T-helper 1 cell (primary cell): ENCODE measurements at places on chromosomes 12 and 14.

GRCh38 chr14:69325646-69326265 is 65.8 kb downstream of the GALNT16 start:
- DNase-seq: no peak

- peak; percentile 20 for DNase-seq
Observed at GRCh38 chr12:52741375-52742195, 35.6 kb downstream of the KRT76 start.

GRCh38 chr12:130162745-130163460 is 639 bp downstream of the FZD10 start:
- no peak for DNase-seq

GRCh38 chr12:10190558-10191388 is 11.9 kb downstream of the TMEM52B start:
- DNase-seq: peak; percentile 31

- DNase-seq: no peak
Observed at GRCh38 chr14:68651652-68652432, 141.0 kb downstream of the ZFP36L1 start.

DNA sequence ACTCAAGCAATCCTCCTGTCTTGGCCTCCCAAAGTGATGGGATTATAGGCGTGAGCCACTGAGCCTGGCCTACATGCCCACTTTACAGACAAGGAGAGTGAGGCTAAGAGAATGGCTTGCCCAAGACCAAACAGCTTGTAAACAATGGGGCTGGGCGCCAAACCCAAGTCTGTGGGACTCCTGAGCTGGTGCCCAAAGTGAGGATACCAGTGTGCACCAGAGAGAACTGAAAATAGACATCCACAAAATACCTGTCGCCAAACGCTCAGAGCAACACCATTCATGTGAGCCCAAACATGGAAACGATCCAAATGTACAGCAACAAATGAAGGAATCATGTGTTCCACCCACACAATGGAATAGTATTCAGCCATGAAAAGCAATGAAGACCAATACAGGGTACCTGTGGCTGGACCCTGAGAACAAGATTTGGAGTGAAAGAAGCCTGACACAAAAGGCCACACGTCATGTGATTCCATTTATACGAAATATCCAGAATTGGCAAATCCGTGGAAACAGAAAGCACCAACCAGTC is 38.2 kb downstream of the CCNK start:
- no peak for DNase-seq

DNA sequence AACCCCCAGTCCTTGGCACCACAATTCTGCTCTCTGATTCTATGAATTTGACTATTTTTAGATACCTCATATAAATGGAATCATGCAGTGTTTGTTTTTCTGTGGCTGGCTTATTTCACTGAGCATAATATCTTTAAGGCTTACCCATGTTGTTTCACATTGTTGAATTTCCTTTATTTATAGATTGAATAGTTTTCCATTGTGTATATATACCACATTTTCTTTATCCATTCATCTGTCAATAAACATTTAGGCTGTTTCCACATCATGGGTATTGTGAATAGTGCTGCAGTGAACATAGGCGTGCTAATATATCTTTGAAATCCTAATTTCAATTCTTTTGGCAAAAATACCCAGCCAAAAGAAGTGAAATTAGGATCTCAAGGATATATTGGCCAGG is 126.7 kb upstream of the SLC38A2 start:
- no peak for DNase-seq

DNA sequence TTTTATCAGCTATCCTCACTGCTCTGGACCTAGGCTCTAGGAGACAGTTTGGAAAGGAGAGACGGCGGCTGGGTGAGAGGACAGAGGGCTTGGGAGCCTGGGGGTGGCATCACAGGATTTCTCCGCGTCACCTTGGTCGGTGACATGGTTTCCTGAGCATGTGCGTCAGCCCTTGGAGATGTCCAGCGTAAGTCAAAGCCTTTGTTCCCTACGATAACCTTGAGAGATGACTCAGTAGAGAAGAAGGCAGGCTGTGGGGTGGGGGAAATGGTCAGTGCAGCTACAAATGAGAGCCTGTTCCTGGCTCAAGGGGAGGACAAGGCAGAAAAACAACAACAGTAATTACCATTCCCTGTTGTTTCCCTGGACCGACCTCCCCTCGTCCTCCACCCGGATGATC is 90.2 kb upstream of the TBX3 start:
- DNase-seq: no peak

DNA sequence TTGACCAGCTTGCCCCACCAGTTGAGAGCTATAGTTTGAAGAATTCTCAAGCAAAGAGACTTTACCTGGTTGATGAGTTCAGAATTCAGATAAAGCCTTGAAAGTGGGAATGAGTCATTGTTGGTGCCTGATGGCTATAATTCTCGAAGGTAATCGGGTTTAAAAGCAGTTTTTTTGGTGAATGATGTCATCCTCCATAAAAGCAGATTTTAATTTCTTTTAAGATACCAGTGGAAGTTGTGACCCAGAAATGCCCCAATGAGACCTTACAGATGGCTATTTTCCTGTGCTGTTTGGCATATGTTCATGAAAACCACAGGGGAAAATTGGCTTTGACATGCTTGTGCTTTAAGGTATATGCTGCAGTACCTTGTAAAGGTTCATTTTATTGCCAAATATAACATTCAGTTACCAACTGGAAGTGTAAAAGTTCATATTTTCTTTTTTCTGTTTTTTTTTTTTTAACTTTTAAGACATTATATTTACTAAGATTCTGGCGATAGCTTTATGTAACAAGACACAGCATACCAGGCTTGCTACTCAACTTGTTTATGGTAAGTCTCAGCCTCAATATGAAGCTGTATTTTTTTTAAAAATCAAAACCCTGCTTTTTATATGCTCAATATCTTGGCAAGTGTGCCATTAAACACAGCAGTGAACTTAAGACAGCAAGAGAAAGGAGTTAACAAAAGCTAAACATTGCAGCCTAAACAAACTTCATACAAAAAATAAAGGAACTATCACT is 119.3 kb downstream of the LMNTD1 start:
- no peak for DNase-seq

DNA sequence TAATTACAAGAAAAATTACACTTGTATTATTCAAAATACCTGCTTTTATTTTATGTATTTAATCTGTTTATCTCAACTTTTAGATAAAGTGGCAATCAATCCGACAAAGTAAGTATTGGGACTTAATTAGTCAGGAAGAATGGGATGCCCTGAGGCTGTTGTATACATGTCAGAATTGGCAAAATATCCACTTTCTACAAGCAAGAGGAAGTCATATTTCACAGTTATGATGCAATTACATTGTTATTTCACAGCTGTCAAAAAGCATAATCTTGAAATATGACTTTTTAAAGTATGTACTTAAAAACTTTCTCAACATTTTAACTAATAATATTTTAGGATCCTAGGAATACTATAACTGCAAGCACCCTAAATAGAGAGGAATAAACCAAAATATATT is 357.1 kb upstream of the MGAT4C start:
- no peak for DNase-seq

- no peak for DNase-seq
Observed at GRCh38 chr12:98354520-98355035, 160.8 kb upstream of the TMPO start.

GRCh38 chr14:66709291-66709690 is 201.3 kb downstream of the GPHN start:
- no peak for DNase-seq

DNA sequence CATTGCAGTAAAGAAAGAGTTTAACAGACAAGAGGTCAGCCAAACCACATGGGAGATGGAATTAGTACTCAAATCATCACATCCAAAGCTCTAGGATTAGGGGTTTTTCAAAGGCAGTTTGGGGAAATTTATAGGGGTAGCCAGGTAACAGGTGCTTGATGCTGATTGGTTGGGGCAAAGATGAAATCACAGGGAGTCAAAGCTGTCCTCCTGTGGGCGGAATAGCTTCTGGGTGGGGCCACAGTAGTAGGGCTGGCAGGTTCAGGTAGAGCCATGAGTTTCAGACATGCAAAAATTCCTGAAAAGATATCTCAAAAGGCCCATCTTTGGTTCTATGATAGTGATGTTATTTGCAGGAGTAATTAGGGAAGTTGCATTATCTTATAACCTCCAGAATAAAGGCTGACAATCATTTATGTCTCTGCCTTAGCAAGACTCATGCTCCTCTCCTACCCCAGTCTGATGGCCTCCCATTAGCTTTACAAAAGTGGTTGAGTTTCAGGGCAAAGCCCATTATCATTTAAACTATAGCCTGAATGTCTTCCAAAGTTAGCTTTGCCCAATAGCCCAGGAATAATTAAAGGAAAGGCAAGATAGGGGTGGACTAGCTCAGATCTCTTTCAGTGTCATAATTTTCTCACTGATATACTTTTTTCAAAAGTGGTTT is 42.1 kb upstream of the CNTN1 start:
- no peak for DNase-seq

DNA sequence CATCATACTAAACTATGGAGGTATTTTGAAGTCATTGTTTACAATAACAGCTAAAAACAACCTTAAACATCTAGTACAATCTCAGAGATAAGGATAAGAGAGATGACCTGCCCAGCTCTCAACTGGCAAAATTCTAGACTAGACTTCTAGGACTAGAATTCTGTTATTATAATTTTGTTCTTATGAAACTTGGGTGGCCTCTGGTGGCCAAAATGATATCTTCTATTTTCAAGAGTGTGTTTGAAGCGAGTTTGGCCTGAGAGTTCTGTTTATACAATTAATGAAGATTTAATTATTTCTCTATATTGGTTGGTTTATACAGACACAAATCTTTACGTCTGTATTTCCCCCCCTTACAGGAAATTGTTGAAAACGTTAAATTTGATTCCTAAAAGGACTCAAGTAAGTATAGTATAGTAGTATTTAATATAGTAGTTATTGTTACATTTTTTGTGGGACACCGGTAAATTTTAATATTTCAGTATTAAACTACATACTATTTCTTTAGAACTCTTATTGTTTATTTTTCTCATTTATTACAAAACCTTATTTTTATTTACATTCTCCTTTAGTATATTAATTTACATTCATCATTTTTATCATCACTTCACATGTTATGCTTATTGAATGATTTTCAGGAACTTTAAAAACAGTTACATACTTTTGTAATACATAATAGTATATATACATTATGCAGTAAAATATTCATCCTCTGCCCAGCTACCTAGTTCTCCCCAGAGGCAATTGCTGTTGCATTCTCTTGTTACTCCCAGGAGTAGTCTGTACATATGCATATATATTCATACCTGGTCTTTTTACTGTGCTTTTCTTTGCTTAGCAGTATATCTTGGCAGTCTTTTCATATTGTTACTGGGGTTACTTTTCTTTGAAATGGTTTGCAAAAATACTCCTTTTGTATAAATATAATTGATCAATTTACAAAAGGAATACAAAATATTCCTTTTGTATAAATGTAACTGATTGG is 6.6 kb downstream of the PPHLN1 start:
- DNase-seq: peak; percentile 29

GRCh38 chr12:32533971-32534590 is 134.7 kb downstream of the FGD4 start:
- no peak for DNase-seq

- no peak for DNase-seq
Observed at GRCh38 chr12:111031916-111032590, 111.7 kb upstream of the MYL2 start.

GRCh38 chr12:31890295-31891285 is 68.6 kb upstream of the RESF1 start:
- DNase-seq: no peak

- no peak for DNase-seq
Observed at GRCh38 chr12:41604830-41605229, 416.7 kb downstream of the PDZRN4 start.

- no peak for DNase-seq
Observed at GRCh38 chr14:61929651-61930050, 167.4 kb downstream of the SNAPC1 start.

DNA sequence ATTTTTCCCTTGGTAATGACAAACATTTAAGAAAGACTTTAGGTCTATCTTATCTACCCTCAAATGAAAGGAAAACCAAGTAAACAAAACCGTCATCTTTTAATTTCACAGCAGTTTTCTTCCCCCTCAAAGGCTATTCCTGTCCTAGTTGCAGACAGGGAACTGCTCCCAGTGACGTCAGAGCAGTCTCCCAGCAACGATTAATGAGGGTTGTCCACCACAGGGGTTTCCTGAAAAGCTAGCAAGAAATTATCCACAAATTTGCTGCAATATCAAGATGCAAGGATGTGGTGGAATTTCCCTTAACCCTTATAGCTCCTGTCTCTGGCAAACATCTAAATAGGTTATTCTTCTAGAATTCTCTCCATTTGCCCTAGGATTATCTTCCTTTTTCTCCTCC is 89.1 kb upstream of the STAC3 start:
- DNase-seq: no peak

GRCh38 chr12:113116875-113117274 is 18.7 kb downstream of the RASAL1 start:
- DNase-seq: no peak

GRCh38 chr12:106049105-106049504 is 89.6 kb downstream of the NUAK1 start:
- no peak for DNase-seq

DNA sequence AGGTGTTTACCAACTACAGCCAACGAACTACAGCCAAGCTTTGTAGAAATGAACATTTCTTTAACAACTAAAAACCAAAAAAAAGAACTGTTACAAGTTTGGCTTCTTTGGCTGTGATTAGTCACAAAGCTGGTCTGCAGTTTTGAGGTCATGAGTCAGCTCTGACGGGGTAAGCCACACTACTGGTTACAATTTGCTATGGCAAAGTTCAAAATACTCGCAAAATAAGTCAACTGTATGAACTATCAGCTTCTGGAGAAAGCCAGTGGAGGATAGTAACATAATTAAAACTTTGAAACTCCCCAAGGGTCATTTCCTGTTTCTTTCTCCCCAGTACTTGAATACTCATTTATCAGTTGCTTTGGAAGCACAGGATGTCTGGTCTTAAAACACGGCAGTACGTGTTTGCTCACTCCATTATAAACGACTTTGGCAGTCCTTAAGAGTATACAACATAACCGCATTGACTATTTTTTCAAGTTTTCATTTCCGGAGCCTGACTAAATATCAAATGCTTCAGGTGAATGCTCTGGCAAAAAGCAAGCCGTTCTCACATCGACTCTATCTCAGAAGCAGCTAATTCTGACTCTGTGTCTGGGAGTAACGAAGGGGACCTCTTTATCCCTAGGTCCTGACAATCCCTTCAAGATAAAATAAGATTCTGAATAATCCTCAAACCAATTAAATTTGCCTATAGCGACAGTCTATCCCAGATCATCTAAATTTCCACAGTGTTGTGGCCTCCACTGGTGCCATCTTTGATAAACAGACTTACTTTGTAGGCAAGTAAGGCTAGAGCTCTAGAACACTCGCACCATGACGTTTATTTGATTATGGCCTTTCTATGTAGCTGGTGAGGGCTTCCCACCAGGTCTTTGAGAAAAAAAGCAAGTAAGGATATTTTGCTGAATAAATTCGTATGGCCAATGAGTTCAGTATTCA is 10.6 kb downstream of the PHLDA1 start:
- peak; percentile 35 for DNase-seq

GRCh38 chr12:14664434-14665023 is 31.9 kb downstream of the GUCY2C start:
- peak; percentile 24 for DNase-seq

DNA sequence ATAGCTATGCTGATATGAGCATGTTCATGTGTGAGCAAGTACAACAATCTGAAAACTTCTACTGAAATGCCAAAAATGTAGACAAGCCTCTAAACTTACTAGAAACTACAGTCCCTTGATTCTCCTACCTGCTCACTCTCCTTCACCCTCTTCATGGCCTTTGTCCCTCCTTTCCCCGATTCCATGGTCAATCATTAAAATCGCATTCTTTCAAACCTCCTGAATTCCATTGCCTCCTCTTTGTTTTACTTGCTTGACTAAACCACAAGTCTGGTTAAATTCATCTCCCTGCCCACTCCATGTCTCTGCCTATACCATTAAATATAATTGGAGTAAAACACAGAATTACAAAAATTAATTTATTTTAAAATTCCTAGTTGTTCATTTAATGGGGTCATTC is 33.0 kb upstream of the SSTR1 start:
- no peak for DNase-seq
